ENCODE measurements at places on chromosomes 13 and 19.

- ATAC-seq, result peak; percentile 30
Measured at GRCh38 chr13:106568299-106569003, 514 bp upstream of the ARGLU1 start.

DNA sequence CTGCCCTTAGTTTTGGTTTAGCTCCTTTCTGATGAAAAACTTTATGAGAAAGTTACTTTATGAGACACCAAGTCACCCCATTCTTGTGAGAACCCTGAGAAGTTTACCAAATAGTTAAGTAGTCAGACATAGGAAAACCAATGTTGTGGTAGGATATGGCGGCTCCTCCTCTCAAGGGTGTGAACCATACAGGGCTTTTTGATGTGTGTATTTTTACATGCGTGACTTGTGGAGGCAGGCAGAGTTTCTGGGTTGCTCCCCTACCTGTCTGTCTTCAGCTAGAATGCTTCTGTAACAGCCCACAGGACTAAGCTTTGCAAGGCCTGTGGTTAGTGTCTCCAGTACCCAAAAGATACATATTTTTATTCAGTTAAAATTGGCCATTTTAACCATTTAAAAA is 18.3 kb downstream of the UBAC2 start:
- peak; percentile 54 for ATAC-seq

DNA sequence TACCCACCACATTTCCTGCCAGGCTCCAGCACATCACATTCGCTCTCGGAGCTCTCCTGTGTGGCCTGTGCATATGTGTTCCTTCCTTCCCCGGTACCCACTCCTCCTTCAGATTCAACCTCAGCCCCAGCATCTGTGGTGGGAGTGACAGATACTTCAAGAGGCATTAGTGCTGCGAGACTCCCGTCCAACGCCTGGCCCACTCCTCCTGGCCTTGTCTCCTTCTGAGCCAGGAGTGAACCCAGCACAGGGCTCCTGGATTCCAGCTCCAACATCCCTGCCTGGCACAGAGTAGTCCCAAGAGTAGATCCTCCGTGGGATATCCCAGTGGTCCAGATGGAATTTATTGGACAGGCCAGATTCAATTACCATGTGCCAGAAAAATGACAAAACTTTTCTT is 55.9 kb downstream of the SACS start:
- ATAC-seq, result no peak

GRCh38 chr13:76379341-76380105 is 506.7 kb downstream of the KCTD12 start:
- ATAC-seq, result no peak

GRCh38 chr13:60448907-60449510 is 52.0 kb downstream of the TDRD3 start:
- ATAC-seq, result no peak
